NCI-H1105 (cell line): ENCODE measurements at places on chromosomes 16 and 17.

GRCh38 chr16:29825145-29826044 is 5.1 kb downstream of the MVP start:
- no peak for DNase-seq

DNA sequence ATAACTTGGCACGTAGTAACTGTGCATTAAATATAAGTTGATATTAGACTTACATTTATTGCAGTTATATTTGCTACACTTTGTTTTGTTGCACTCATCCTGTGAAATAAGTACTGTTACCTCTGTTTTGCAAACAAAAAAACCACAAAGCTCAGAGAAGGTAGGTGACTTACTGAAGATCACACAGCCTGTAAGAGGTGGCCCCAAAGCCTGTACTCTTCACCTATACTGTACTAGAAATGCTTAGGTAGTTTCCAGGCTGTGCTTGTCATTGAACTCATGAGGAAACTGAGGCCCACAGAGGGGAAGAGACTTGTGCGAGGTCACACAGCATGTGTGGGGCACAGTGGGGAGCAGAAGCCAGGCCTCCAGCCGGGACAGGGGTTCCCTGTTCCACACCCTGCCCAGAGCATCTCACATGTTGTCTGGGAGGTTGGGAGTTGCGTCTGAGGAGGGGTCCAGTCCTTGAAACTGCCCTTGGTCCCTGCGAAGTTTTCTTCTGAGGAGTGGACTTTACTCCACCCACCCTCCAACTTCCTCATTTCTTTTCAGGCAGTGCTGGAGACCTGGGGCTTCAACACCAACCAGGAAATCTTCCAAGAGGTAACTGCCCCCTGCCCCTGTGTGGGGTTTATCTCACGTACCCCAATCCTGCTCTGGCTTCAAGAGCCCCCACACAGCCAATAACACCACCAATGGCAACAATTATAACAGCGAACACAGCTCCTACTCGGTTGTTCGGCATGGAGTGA is 13.0 kb downstream of the CETP start:
- DNase-seq = no peak

GRCh38 chr17:28471531-28472342 is 1.7 kb upstream of the SLC13A2 start:
- no peak for DNase-seq

DNA sequence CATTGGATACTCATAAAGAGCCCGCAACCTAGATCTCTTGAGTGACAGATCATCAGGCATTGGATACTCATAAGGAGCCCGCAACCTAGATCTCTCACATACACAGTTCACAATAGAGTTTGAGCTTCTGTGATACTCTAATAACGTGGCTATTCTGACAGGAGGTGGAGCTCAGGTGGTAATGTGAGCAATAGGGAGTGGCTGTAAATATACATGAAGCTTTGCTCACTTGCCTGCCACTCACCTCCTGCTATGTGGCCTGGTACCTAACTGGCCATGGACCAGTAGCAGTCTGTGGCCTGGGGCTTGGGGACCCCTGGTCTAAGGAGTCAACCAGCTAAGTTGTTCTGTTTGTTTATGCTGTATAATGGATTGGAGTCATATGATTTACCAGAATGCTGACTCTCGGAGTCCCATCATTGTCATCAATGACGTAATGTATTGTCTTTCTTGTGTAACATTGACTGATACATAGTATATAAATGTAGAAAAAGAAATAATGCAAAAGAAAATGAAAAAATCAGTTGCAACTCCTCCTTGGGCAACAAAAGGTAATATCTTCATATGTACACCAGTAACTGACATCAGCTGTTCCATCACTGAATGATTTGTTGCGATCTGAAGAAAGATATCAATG is 17.5 kb downstream of the ABCA9 start:
- no peak for DNase-seq

DNA sequence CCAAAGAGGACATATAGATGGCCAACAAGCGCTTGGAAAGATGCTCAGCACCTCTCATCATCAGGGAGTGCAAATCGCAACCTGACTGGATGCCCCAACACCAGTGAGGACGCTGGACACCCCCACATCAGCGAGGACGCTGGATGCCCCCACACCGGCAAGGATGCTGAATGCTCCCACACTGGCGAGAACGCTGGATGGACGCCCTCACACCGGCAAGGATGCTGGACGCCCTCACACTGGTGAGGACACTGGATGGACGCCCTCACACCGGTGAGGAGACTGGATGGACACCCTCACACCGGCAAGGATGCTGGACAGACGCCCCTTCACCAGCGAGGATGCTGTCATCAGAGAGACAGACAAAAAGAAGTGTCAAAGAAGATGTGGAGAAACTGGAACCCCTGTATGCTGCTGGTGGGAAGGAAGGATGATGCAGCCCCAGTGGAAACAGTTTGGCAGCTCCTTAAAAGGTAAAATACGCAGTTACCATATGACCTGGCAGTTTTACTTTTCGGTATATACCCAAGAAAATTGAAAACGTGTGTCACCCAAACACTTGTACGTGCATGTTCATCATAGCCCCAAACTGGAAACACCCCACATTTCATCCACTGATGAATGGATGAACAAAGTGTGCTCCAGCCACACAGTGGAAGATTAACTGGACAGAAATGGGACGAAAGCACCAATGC is 10.1 kb upstream of the JPH3 start:
- no peak for DNase-seq

DNA sequence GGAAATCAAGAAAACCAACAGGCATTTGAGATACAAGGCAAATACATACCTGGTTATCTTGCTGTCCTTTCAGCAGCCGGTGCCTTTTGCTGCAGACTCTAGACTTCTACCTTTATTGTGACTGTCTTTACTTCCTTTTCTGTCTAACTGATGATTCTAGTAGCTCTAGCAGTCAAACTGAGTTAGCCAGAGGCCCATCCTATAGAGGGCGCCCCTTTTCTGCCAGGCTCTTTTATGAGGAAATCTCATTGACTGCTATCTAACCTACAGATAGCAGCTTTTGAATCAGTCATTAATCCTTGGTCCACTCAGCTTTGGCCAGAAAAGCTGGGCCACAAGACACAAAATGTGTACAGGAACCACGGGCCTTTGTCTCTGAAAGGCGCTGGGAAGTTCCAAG is 87.5 kb upstream of the WSB1 start:
- no peak for DNase-seq

GRCh38 chr17:30568117-30568430 is 90.9 kb downstream of the GOSR1 start:
- no peak for DNase-seq

- no peak for DNase-seq
Measured at GRCh38 chr17:49779739-49780231, 8.7 kb upstream of the KAT7 start.

GRCh38 chr17:699345-699744 is 15.3 kb downstream of the VPS53 start:
- no peak for DNase-seq

DNA sequence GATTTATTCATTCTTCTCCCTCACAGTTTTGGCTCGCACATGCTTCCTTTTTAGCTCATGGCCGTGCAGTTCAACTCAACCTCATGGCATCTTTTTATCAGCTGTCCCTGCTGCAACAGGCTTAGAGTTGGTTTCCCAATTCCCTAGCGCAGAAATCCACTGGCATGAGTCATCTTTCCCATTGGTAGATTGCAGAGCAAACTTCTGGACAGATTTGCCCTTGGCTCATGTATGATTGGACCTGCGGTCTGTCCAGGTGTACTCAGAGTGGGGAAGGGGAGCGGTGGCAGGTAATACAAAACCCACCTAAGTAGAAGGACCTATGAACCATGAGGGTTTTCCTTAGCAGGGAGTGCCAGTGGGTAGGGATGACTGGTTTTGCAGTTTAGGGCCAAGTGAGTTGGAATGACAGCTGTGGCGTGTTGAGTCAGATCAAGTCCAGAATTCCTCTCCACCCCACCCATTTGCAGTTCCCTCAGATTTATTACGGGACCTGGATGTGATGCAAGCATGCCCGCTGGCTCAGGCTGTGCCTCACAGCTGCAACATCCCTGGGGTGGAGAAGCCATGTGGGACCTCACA is 584.7 kb downstream of the WWOX start:
- no peak for DNase-seq

DNA sequence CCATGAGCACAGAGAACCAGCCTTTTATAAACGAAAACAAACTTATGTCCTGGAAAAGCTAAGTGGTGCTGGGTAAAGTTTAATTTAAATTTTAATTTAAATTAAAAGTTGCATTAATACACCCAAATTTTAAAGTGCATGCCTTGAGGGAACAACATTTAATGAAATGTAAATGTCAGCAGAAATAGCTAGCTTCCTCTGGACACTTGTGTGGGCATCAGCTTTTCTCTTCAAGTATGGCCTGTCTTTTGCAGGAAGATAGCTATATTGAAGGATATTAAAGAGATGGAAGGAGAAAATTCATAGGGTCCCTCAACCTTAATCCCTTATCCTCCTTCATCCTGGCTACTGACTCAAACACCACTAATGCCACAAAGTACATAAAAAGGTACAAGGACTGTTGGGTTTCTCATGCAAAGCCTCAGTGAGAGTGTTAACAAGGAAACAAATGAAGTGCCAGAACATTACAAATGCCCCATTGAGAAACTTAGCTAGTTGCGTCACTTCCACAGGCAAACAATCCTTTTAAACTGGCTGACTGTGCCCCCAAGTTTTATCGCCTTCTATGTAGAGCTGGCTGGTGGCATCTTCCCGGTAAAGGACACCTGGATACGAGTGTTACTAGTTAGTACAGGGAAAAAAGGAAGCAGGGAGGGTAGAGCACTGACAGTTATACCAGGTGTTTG is 14.1 kb downstream of the PHF12 start:
- DNase-seq = no peak
